Right ventricle myocardium superior (tissue), 1 donor: ENCODE measurements at places on chromosomes 1 and 21. TPM values are rescaled to one million over a fixed set of nuclear protein-coding genes. Genes with fewer than 3 reads are reported as not detected.

Gene LYPD8
- not detected for total RNA-seq

Gene S100A9
- total RNA-seq, result 111 TPM

Gene ATP1A4
- 0.40 TPM for total RNA-seq

Gene MEX3A
- 0.16 TPM for total RNA-seq

Gene ARHGEF10L
- 55.6 TPM for total RNA-seq

Gene AMY2A
- total RNA-seq, result not detected

Gene CALML6
- not detected for total RNA-seq

Gene MYCL
- 1.2 TPM for total RNA-seq

Gene CR1
- total RNA-seq, result 2.4 TPM
